ENCODE measurements at places on chromosomes 5 and 9. TPM values are rescaled to one million over a fixed set of nuclear protein-coding genes. Genes with fewer than 3 reads are reported as not detected.

SURF1 gene
- total RNA-seq = 32.7 TPM

GRCh38 chr5:172540099-172540870 is 86.0 kb upstream of the SH3PXD2B start:
- no peak for DNase-seq

- DNase-seq = peak; percentile 90
Measured at GRCh38 chr5:17118631-17119030, 98.8 kb upstream of the BASP1 start.

GRCh38 chr9:107229241-107229741 is 53.8 kb upstream of the RAD23B start:
- no peak for DNase-seq

- DNase-seq = no peak
Measured at GRCh38 chr5:19532936-19533335, 455.1 kb downstream of the CDH18 start.

DNA sequence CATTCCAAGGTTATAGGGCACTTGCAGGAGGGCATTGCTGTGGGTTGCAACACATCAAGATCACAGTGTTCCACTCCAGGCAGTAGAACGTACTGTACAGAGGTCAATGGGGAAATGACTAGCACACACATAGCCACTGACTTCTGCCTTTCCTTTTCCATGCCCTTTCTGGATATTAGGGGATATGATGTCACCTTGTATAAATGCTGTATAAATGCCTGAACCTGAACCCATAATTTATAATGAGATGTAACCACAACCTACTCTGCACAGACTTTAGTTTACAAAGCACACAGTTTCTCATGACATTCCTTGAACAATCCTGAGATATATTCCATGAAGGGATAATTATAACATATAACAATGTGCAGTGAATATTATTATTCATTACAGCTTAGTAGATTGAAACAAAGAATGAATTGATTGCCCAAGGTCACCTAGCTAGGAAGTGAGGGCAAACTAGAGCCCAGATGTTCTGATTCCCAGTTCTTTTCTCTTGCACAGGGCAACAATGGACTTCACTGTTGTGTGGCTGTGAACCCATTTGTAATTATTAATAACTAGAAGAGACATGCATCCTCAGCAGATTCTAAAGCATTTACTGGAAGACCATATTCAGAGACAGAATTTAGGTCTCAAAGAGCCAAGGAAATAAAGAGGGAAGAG is 5.6 kb upstream of the ABLIM3 start:
- no peak for DNase-seq

LRRC70 gene
- 0.33 TPM for total RNA-seq
